Fibroblast of skin of back (primary cell): ENCODE measurements at places on chromosomes 3 and 15.
A peak's percentile ranks its signal among the peaks of the same experiment; 100 is the strongest.

- DNase-seq, result no peak
These were observed 3.0 kb downstream of the CHRNA7 start for GRCh38 chr15:32033186-32033890.

- no peak for DNase-seq
These were observed 1034.7 kb downstream of the FHIT start for GRCh38 chr3:60216462-60217075.

DNA sequence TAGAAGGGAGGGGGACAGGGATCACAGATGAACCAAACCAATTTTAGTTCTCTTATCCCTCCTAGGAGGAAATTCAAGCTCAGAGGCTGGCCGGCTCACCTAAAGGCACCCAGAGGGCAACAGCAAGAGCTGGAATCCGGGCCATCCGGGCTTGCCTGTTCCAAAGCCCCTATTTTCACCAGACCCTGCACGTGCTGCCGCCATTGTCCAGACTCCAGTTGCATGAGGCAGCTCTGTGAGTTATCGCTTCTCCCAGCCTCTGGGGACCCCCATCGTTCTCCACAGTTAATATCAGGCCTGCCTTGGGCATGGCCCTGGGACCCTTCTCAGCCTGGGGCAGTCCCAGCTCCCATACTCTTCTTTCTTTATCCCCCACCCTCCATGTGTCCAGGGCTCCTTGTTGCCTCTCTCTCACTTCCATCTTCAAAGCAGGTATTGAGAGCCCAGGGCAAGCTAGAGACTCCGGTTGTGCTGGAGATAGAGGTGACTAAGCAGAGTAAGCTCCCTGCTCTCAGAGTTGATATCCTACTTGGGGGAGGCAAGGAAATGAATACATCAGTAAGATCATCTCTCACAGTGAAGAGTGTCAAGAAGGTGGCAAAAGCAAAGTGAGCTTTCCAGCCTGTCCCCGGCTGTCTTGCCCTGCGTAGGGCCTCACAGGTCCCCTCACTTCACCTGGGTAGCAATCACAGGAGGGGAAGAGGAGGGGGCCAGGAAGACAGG is 322.8 kb downstream of the UACA start:
- no peak for DNase-seq

- no peak for DNase-seq
These were observed 29.0 kb downstream of the MFN1 start for GRCh38 chr3:179376474-179376873.

DNA sequence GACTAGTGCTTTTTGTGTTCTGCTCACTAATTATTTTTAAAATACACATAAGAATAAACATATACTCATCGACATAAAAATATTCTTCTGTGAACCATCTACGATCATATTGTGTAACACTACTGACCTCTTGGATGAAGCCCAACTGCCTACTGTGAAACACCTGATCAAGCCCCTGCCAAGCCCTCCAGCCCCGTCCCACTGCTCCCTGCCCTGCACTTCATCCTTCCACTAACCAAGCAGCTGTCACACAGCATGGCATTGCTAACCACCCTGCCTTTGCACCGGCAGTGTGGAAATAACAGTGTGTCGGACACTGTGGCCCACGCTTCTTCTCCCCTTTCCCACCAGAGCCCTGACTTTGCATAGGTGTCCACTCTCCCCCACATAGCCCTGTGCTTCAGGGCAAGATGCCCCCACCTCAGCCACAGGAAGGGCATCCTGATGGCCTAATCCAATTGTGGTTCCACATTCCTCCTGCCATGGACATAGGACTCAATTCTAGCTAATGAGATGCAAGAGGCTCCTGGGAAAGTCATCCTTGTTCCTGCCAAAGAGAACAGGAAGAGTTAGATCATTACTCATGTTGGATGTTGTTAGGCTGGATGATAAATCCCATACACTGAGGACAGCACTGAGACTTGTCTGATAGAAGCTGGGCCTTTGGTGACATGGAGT is 35.0 kb upstream of the ARID3B start:
- DNase-seq, result peak; percentile 43

DNA sequence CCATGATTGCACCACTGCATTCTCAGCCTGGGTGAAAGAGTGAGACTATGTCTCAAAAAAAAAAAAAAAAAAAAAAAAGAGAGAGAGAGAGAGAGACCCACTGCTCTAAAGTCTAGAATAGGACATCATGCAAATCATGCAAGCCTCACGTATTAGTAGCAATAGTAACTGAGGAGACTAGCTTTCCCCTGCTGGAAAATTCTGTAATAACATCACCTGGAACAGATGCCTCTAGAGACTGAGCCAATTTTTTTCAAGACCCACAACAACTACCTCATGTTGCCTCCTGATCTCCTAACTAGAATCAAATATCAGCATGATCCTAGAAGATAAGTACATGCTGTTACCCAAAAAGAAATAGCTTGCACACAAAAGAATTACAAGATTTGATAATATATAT is 461.9 kb downstream of the AGBL1 start:
- no peak for DNase-seq
